A172 (cell line): ENCODE measurements at places on chromosomes 3 and 15. TPM values are rescaled to one million over a fixed set of nuclear protein-coding genes. Genes with fewer than 3 reads are reported as not detected.
A peak's percentile ranks its signal among the peaks of the same experiment; 100 is the strongest.

- DNase-seq: peak; percentile 3
These were observed 73.8 kb downstream of the LIPC start for GRCh38 chr15:58505581-58505980.

GRCh38 chr3:141260630-141260927 lies 29.0 kb downstream of the PXYLP1 start:
- DNase-seq: no peak

GRCh38 chr3:136938334-136938733 lies 19.4 kb upstream of the IL20RB start:
- DNase-seq: no peak

The ADAMTS7 gene
- total RNA-seq: 6.0 and 12.2 TPM in 2 replicates

DNA sequence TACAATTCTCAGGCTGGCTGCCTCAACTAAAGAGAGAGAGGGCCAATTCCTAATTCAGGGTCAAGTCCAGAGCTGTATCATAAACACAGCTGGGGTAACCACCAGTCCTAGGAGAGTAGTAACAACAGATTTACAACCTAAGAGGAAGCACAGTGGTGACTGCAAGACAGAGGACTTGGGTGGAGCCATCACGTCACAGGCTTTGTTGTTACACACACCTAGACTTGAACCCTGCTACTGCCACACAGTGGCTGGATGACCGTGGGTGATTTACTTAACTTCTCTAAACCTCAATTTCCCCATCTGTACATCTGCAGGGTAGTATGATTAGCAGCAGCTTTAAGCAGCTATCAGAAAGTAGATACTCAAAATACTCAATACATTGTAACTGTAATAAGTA lies 78.6 kb downstream of the MYLK start:
- no peak for DNase-seq

GRCh38 chr3:156776031-156776430 lies 50.1 kb upstream of the LEKR1 start:
- no peak for DNase-seq
